ENCODE measurements at places on chromosomes 2 and 18.

DNA sequence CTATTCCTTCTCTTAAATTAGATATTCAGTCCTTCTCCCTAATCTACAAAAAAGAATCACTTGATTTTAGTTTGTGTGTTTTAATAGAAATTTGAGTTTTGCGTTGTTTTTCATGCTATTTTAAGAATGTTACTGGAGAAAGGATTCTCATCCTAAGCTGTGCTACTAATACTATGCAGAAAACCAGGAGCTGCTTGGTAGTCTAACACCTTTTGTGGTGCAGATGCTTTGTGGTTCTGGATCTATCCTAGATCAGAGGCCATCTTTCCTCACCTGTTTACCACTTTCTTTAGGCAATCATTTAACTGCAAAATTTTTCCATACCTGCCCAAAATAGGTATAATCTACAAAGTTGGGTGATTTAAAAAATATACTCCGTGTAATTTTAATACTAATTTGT lies 823.6 kb downstream of the CPS1 start:
- DNase-seq, result no peak

DNA sequence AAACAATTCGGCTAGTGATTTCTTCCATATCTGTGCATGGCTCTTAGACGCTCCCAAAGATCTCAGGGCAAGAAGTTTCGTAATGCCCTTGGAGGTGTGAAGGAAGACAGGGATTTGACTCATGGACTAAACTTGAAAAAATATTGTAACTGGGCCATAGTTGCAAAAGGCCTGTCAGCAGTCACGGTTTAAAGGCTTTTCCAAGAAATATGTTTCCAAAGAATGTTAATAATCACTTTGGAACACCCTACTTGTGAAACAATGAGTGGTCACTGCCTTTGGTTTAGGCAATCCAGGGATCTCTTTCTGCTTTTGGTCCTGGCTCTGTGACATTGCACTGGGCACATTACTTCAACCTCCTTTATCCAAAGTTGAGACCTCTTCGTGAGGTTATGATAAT lies 102.5 kb upstream of the RASGRP3 start:
- DNase-seq, result no peak

DNA sequence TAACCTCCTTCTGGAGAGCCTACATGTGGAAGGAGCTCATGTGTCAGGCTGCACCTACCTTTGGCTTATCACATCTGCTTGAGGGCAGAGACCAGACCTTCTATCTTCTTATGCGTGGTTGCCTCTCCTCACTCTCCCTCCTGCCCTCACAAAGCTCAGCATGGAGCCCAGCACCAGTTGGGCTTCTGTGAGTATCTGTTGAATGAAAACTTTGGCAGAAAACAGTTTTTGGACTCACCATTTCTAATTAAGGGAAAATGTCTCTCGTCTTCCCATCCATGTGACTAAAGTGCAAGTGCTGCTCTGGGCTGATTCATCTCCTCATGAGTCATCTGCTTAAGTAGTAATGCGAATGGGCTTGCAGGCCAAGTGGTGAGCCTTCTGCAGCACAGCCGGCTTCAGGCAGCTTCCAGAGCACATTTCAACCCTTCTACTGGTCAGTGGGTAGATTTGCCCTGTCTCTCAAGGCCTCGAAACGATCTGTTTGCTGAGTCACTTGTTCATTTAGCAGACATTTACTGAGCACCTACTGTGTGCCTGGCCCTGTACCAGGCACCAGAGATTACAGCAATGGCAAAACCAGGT lies 102.6 kb downstream of the VSNL1 start:
- no peak for DNase-seq

DNA sequence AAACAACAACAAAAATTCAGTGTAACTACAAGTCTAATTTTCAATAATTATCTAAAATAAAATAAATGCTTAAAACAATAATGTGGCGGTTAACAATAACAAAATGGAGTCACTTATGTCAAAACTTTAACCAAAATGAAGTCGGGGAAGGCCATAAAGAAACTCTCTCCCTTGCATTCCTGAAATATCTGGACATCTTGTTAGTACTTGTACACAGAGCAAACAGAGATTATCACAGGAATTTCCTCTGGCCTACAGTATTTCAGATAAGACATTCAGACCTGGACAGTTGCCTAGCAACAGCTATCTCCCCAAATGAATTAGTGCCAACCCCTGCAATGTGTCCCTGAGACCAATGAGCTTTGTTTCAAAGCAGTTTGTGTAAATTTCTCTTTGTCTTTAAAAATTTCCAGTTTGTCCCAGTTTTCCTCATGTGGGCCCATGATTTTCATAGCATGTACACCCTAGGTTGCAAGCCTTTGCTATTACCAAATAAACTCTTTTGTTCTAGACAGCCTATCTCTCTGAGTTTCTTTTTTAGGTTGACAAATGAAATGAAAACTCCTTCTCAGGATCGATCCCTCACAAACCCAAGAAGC lies 68.6 kb downstream of the EXOC6B start:
- DNase-seq, result no peak

GRCh38 chr2:10043906-10044601 lies 704 bp downstream of the KLF11 start:
- peak; percentile 98 for DNase-seq

DNA sequence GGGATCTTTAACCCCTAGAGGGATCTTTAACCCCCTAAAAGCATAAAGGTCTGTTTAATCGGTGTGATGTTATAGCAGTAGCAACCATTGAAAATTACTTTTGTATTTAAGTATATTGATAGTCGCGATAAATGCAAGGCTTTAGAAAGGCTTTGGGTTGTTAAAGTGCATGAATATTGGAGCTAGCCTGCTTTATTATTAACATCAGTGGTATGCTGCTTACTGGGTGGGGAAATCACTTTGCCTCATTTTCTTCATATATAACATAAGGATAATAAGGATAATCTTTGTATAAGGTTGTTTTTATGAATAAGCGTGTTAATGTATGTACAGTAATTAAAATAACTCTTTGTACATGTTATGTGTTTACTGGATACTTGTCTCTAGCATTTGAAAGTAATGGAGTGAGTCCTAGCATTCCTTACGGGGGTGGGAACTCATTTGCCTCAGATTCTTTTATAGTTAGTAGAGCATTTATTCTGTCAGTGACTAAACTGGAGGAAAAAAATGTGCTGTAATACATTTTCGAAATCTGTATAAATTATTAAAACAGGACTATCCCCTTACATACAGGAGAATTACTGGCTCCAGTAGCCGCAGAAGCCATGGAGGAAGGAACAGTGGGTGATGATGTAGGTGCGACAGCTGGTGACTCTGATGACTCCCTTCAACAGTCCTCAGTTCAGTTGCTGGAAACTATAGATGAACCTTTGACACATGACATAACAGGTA lies 122.2 kb downstream of the BIRC6 start:
- DNase-seq, result no peak

DNA sequence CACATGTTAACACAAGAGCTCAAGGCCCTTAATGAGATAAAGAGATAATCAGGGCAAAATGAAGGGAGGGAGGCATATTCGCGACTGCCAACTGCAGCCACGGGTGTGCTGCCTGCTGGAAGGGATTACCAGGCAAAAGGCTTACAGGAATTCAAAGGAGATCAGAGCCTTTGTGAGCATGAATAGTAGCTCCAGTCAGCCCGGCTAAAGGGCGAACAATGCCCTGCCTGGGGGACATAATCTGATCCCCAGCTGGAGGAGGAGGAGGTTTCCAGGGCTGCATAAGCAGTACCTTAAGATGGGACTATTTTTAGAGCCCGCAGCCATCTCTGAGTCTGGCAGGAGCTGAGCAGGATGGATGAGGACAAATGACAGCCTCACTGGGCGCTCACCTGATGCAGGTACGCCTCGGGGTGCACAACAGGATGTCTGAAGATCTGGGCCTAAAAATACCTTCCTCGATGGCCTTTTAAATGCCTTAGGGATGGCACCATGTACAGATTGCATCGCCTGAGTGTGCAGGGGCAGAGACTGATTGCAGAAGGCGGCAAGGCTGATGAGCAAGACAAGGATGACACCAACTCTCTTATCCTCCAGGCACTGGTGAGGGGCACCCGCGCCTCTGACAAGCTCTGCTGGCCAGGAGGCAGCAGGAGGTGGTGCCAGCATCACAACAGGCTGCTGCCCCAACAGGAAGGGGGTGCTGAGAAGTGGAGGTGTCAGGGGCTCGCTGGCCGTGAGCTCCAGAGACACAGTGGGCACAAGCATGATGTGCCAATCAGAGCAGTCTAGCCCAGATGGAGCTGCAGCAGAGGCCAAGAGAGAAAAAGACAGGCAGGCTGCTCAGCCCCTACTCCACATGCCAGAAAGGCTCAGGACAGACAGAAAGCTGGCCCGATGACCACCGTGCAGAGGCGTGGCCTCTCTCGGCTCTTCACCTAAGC lies 111.4 kb downstream of the EIPR1 start:
- DNase-seq, result no peak

DNA sequence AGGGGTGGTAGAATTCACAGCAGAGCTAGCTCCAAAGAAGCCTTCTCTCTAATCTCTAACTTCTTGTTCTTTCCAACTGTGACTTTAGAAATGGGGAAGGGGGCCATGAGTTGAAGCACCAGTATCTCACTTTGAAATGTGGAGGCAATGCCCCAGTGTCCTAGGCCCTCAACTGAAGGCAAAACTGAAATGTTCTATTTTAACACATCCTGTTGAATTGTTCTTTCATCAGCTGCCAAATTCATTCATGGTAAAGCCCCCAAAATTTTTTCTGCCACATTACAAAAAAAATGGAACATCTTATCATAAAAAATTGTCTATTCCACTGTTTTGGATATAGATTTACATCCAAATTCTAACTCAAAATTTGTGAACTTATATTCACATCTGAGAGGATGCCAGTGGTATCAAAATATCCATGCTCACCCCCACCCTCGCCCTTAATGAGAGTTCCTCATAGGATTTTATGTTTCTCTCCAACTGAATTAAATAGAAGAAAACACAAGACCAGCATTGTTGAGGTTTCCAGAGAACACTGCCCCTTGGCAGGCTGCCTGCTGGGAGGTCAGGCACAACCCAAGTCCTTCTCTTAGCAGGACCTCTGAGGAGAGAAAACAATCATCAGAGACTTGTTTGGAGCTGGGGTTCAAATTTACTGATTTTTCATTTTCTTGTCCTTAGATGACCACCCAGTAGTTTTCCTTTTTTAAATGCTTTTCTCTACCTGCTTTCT lies 147.4 kb upstream of the PGAP1 start:
- DNase-seq, result no peak

- DNase-seq, result no peak
Observed at GRCh38 chr2:44844651-44845270, 96.7 kb upstream of the SIX3 start.

GRCh38 chr2:7825591-7826312 lies 856.1 kb upstream of the ID2 start:
- peak; percentile 53 for DNase-seq

DNA sequence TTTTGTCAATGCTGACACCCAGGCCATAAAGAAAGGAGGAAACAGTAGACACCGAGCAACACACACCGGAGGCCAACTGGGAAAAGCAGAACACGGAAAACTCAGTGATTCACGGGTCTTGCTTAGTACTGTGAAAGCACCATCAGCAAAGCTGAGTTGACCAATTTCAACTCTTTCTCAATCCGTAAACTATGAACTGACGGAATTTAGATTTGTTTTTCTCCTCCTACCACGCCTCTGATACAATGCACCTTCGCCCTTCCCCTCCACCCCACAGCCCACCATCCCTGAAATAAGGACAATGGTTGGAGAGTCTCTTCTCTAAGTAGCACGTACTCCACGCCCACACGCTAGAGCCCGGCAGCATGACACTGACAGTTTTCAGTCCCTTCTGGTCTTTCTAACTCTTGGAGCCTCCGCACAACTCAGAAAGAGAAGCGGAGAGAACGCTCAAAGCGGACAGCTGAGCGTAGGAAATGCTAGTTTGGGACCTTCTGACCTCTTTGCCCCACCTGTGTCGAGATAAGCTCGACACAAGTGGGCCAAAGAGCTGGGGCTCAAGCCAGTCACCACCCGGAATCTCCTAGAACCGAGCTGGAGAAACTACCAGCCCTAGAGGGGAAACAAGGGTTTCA lies 669 bp downstream of the LNPK start:
- DNase-seq, result peak; percentile 61

DNA sequence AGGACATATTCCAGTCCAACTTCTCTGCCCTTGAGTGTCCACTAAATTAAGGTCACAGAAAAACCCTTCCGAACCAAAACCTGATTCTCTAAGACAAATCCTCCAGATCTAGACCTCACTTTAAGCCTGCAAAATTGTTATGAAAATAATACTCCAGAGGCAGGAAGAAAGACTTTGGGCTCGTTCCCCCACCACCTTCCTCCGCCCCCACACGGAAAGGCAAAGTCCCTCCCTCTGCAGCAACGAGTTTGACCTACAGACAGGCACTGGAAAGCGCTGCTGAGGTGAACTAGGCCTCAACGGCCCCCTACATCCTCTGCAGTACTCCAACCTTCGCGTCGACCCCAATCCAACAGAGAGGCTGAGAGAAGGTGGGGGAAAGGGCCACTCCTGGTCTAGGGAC lies 808 bp downstream of the ATP5MC3 start:
- DNase-seq, result peak; percentile 55

DNA sequence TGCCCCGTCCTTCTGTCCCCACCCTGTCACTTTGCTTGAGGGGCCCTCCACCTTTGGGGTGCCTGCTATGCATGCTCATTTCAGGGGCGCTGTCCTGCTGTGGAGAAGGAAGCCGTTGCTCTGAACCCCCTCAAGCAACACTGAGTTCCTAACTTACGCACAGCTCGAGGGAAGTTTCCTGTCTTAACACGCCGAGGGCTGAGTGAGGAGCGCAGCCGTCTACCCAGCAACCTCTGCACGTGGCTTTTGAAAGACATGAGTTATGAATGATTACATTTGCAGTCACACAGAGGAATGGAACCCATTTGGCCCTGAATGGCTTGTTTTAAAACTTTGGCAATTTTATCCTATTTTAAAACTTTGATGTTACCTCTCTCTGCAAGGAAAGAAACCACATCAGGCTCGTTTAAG lies 14.0 kb downstream of the RAMP1 start:
- no peak for DNase-seq

GRCh38 chr18:79923896-79924585 lies 27.4 kb downstream of the SLC66A2 start:
- no peak for DNase-seq

DNA sequence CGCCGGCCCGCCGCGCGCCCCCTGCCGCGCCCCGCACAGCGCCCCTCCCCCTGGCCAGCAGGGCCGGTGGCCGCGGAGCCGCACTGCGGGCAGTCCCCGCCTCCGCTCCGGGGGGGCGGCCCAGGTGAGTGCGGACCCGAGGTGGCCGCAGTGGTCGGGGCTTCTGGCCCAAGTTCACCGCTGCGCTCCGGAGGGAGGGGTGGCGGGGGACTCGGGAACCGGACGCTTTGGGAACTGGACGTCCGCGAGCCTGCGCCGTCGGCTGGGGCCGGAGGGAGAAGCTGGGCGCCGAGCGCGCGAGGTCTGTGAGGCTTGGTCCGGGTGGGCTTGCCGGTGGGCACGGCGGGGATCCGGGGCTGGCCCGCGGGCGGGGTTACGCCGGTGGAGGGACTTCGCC lies 591 bp upstream of the LDLRAD4 start:
- DNase-seq, result no peak

GRCh38 chr2:109407276-109408042 lies 206.3 kb downstream of the SEPTIN10 start:
- DNase-seq, result no peak
